ENCODE measurements at places on chromosomes 12 and 14.

DNA sequence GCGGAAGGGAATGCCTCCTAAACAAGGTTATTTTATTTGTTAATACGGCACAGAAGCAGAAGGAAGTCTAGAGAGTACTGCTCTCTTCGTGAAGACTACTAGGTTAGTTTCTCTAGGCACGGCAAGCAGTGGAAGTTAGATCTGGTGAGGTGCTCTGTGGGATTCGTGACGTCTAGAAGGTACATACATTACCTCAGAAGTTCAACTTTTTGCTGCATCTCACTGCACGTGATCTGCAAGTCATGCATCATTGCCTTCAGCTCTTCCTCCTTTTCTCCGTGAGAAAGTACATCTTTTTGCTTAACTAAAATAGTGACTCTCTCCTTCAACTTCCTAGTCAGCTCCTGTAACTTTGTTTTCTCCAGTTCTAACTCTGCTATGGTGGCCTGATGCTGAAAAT, 74.7 kb downstream of the NIN start:
- DNase-seq = no peak

GRCh38 chr12:20063116-20063515, 305.2 kb upstream of the PDE3A start:
- peak; percentile 12 for DNase-seq

- DNase-seq = no peak
Measured at GRCh38 chr12:85057370-85057963, 21.3 kb downstream of the LRRIQ1 start.

- DNase-seq = peak; percentile 63
Measured at GRCh38 chr12:108442067-108442466, 73.0 kb upstream of the FICD start.

- DNase-seq = peak; percentile 18
Measured at GRCh38 chr14:57480051-57480450, 13.6 kb downstream of the CCDC198 start.

DNA sequence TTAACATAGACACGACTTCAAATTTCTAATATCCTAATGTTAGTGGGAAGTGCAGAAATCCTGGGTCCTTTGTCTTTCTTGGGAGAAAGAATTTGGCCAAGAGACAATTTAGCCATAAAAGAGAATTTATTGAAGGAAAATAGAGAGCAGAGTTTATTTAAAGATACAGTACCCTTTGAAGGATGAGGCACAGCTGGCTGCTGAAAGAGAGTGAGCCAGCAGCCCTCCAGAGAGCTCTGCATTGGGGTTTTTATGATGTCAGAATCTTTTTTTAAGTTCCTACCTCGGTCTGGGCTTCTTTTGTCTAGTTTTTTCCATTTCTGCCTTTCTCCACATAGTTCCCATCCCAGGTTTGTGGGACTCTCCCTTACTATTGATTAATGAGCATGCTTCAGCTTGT, 37.5 kb downstream of the CCER1 start:
- DNase-seq = no peak

- no peak for DNase-seq
Measured at GRCh38 chr14:92863286-92864080, 59.5 kb upstream of the CHGA start.

DNA sequence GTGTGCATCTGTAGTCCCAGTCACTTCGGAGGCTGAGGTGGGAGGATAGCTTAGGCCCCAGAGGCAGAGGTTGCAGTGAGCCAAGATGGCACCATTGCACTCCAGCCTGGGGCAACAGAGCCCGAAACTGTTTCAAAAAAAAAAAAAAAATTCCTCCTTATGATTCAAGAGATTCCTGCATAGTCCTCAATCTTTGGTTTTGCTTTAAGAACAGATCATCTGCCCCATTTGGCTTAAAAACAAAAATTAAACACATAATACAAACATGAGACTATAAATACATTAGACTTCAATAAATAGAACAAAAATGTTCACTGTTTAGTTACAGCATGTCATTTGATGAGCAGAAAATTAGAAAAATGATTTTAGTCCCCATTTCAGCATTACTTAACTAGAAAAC, 131.2 kb downstream of the PAWR start:
- DNase-seq = no peak

DNA sequence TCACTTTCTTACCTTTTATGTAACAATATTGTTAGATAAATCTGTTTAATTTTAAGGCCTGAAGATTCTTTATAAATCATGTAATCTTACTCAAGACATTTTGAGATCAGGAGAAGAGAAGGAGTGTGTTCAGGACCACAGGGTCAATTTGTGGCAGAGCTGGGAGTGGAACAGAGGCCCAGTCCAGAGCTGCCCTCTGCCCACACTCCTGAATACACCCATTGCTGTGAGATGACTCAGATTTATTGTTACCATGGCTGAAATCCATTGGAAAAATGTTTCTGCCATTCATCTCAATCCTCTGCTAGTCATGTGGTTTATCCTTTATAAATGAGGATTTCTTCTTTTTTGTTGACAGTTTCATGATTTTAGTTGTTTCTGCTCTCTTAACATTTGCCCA, 100.5 kb upstream of the STXBP6 start:
- no peak for DNase-seq

DNA sequence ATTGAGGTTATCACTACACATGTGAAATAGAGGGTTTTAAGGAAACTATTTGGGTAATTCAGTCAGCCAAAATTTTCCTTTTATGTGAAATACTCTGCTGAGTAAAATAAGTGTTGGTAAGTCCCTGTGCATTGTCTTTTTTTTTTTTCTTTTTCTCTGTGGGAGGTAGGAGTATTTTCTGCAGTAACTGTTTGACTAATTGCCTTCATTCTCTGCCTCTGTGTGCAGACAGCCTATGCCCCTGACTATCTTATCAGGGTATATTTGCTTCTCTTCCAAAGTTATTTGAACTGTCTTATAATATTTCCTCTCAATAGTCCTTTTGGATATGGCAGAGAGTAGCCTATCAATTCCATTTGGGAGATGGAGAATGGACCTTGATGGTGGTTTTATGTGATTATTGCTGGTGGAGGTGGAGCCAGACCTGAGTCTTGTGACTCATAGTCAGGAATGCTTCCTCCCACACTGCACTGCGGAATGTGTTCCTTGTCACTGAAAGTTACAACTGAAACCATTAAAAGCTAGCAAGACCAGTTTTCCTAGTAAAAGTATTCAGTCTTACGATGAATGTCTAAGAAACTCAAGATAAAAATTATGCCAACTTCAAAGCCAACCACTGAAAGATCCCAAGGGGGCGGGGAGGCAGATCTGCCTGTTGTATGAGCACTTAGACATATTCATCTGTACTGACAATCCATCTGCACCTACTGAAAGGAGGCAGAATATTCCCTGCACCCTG, 40.9 kb upstream of the STXBP6 start:
- peak; percentile 15 for DNase-seq

- no peak for DNase-seq
Measured at GRCh38 chr14:97198813-97199212, 401.6 kb downstream of the VRK1 start.

DNA sequence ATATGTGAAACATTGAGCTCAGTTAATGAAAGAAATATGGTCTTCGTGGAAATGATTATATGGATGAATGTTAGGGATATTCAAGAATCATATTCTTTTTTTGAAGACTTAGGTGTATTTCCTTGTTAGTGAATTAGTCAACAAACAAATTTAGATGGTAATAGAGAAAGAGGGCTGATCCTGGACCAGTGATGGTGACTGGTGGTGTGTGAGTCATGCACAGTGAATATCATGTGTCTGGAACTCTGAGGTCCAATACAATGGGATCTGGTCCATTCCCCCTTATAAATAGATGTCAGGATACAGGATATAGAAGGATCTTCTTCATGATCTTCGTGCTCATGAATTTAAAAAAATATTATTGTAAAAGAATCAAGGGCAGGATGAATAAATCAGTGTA, 64.4 kb upstream of the RTL1 start:
- no peak for DNase-seq

GRCh38 chr12:84955298-84955697, 42.7 kb upstream of the SLC6A15 start:
- DNase-seq = no peak

GRCh38 chr14:36654794-36655381, 6.8 kb upstream of the PAX9 start:
- no peak for DNase-seq

GRCh38 chr14:29461101-29461500, 466.5 kb downstream of the PRKD1 start:
- DNase-seq = no peak

DNA sequence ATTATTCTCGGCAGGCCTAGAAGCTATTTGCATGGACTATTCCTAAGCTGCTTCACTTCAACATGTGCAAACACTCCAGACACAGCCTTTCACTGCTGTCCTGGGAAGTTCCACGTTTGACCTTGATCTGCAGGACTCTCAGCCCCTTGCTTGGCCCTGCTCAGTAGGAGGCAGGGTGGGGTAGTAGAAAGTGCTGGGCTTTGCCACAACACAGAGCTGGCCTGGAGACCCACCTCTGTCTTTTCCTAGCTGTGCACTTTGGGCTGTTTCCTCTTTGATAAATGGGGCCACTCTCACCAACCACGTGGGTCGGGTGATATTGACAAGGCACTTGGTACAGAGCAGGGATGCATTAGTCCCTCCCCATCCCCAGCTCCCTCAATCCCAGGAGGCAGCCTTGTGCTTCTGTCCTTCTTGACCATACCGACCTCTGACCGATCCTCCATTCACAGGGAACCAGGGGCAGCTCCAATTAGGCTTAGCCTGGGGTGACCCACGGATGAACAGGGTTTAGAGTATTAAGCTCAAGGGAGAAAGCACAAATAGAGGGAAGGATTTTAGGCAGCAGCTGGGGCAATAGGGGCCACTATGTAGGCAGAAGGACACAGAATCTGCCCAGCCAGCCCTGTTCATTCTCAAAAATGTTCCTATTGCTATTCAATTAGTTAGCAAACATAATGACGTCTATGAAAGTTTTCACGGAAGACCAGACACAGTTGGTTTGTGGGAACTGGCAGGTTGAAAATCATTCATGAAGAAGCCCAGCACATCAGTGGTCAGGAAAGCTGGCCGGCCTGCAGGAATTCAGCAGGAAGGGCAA, 63.3 kb downstream of the SYNE3 start:
- DNase-seq = no peak

GRCh38 chr14:89429199-89430181, 12.5 kb upstream of the FOXN3 start:
- DNase-seq = peak; percentile 66

- peak; percentile 5 for DNase-seq
Measured at GRCh38 chr12:64900540-64900939, 76.1 kb downstream of the TBC1D30 start.

DNA sequence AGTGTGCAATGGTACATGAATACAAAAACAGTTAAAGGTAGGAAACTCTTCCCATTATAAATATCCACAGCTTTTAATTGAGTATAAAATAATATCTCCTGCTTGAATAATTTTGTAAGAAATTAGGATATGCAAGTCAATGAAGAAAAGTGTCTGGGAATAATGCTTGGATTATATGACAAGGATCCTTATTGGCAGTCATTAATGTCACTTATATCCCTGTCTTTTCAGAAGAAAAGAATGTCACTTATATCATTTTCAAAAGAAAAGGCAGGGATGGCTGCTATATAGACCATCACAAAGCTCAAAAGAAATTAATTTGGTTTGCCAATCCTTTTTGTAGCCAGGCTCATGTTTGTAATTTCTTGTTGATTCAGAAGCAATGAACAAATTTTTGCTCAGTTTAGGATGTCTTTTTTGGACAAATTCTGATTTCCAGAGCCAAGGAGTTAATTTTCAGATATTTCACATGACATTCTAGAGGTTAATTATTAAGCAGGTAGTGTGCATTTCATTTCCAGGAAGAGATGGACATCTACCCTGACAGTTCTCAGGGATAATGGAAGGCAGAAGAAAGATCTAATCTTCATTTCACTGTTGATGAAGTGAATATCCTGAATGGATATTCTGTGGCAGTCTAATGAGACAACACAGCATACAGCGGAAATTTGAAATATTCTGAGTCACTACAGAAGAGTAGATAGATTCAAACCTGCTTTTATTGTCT, 299.8 kb downstream of the RPS29 start:
- DNase-seq = no peak

DNA sequence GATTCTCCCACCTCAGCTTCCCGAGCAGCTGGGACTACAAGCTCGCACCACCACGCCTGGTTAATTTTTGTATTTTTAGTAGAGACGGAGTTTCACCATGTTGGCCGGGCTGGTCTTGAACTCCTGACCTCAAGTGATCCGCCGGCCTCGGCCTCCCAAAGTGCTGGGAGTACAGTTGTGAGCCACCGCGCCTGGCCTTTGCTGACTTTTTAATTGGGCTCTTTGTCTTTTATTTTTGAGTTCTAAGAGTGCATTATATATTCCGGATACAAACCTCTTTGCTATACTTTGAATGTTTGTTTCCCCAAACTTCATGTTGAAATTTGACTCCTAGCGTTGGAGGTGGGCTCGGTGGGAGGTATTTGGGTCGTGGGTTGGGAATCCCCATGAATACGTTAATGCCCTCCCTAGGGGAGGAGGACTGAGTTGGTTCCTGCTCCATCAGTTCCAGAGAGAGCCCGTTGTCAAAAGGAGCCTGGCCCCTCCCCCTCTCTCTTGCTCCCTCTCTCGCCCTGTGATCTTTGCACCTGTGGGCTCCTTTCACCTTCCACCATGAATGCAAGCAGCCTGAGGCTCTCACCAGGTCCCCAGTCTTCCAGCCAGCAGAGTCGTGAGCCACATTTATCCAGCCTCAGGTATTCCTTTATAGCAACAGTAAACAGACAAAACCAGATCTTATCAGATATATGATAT, 103.2 kb upstream of the EVL start:
- no peak for DNase-seq

GRCh38 chr14:96257056-96257455, 1.0 kb downstream of the BDKRB1 start:
- no peak for DNase-seq

DNA sequence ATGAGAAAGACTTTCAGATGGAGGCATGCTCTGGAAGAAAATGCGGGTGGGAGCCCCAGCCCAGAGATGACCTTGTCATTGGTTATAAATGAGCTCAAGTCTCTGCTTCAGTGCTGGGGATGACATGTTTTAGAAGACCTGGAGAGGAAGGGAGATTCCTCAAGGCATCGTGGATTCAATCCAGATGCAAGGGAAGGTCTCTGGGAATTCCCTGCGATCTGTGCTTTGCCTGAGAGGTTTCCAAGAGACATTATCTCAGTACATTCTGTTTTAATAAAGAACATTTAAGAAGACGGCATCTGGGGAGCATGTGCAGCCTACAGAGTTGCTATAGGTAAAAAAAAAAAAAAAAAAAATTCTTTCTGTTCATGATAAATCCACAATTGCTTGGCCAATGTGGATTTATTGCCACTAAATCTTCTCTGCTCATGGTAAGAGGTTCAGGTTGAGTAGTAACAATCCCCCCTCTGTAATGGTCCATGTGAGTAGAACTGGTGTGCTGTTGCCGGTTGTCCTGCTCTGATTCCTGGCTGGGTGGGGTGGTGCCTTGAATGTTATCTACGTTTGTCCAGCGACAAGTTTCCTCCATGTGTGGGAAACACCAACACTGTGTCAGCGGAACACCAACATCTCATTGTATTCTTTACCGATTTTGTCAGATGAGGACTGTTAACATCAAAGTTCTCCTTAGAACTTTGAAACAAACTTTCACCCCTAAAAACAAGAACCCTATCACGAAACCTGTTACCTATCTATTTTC, 230.0 kb downstream of the MSRB3 start:
- peak; percentile 52 for DNase-seq

- DNase-seq = no peak
Measured at GRCh38 chr14:100307766-100308426, 1.7 kb upstream of the SLC25A29 start.

GRCh38 chr12:25852792-25853191, 105.7 kb upstream of the RASSF8 start:
- DNase-seq = no peak

- no peak for DNase-seq
Measured at GRCh38 chr14:87767567-87767901, 225.4 kb downstream of the GALC start.

Measured in skin of body (tissue), 3 donors.